Stimulated activated CD4-positive, alpha-beta T cell treated with anti-CD3 and anti-CD28 coated beads, TNF-alpha, amount 100 ng/mL, for 4 hours (primary cell): ENCODE measurements at places on chromosomes 7 and 10.

- no peak for DNase-seq
Measured at GRCh38 chr10:32269343-32270100, 77.4 kb downstream of the EPC1 start.

DNA sequence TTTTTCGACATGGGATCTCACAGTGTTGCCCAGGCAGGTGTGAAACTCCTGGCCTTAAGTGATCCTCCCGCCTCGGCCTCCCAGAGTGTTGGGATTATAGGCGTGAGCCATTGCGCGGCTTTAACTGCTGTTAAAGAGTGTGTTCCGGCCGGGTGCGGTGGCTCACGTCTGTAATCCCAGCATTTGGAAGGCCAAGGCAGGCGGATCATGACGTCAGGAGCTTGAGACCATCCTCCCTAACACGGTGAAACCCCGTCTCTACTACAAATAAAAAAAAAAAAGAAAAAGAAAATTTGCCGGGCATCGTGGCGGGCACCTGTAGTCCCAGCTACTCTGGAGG is 1.1 kb downstream of the RABGEF1 start:
- no peak for DNase-seq

DNA sequence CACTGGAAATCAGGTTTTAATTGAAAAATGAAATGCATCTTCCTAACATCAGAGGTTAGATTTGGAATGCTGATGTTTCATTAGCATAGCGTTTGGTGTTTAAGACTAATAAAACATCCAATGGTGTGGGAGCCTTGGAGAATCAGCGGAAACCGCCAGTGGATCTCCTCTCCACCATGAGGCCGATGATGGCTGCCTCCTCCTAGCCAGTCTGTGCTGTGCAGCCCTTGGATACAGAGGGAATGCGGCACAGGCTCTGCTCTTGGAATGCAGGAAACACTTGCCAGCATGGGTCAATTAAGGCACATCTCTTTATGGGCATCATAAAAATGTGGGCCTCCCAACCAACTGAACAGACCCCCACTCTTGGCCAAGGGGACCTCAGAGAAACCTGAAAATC is 259.9 kb downstream of the GLRX3 start:
- no peak for DNase-seq

GRCh38 chr10:46037107-46037825 is 6.8 kb upstream of the NCOA4 start:
- DNase-seq, result no peak

- no peak for DNase-seq
Measured at GRCh38 chr10:54009672-54010071, 791.4 kb downstream of the PCDH15 start.

- DNase-seq, result no peak
Measured at GRCh38 chr7:30630986-30631385, 36.3 kb downstream of the GARS1 start.

GRCh38 chr10:22912763-22913384 is 15.0 kb upstream of the ARMC3 start:
- no peak for DNase-seq

GRCh38 chr7:17633067-17633466 is 307.2 kb downstream of the SNX13 start:
- DNase-seq, result no peak

GRCh38 chr10:73406846-73407245 is 7.0 kb downstream of the ANXA7 start:
- DNase-seq, result no peak

DNA sequence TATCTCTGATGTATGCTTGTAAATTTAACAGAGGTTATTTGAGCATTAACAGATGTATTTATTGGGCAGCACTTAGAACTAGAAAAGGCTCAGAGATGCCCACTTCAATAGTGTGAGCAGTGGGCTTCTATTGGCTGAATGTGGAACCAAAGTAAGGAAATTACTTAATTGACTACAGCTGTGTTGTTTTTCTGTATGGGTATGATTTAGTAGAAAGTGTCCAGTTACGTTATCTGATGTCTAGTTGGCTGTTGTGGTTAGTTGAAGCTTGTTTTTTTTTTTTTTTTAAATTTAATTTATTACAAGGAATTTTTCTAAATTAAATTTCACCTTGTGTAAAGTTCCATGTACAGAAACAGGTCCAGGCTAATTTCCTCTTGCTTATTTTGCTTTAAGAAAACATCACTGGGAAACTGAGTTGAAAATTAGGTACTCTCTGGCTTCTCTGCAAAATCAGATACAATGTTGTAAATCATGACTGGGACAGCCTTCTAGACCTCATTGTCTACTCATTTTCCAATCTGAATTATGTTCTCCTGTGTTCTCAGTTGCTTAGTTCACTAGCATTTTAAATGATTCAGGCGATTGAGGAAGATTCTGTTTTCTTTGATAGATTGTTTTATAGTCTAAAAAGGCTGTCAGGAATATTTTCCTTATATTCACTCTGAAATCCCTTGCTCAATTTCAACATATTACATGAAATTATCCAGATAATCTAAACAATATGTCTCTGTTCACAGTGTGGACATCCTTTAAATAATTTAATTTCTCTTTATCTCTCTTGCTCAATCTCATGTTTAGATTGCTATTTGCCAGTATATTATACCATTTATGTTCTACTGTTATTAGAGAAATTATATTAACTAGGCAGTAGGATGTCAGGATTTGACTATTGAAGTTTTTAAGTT is 53.0 kb downstream of the PHF14 start:
- DNase-seq, result no peak

DNA sequence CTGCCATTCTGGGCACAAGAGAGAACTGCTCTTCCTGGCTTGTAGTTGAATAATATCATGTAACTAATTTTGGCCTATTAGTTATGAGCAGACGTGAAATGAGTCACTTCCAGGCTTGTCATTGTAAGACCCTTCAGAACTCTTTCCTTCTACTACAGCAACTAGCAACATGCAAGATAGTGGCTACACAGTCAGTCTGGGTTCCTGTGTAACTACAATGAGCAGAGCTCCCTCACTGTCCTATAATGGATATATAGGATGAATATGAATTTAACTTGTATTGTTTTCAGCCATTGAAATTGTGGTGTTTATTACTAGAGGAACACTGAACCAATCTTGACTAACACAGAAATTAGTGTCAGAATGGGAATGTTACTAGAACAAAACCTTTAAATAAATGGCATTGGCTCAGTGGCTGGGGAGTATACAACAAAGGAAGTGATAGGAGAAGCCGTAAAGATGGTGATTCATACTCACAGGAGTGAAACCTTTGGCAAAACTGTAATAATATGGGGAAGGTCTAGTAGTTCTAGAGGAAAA is 2.9 kb upstream of the MTPN start:
- no peak for DNase-seq

DNA sequence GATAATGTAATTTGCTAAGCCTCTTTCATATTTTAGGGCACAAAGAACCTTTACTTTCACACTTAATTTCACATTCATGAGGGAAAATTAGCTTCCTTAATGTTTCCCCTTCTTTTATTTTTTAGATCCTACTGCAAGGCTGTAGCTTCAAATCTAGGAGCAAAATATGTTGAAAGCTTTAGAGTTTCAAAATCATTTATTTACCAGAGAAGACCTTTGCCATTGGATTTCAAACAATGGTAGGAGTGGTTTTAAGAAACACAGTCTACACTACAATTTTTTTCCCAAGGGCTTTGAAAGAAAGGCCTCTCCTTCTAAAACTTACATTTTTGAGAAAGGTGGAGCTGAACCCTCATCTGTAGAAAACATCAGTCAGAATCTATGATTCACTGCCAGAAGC is 43.3 kb upstream of the MEOX2 start:
- no peak for DNase-seq

DNA sequence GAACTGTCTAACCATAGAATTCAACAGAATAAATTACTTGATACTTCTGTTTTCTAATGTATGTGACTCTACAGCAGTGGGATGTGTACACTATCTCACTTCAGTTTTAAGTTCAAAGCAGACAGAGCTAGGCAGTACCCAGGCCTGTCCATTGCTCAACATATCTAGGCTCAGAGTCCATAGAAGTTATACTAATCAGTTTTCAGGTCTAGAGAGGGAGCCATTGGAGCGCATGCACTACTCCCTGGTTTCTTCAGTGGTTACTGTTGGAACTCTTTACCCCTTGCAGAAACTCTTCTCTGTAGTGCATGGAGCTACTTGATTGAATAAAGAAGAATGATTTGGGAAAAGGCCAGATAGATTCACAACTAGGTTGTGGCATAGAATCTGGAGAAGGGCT is 4.4 kb downstream of the CD36 start:
- DNase-seq, result no peak
